Right atrium auricular region (tissue), 2 donors: ENCODE measurements at places on chromosomes 11 and 22.

GRCh38 chr11:7665473-7666291 is 7.6 kb downstream of the CYB5R2 start:
- peak; percentile 83 for DNase-seq

DNA sequence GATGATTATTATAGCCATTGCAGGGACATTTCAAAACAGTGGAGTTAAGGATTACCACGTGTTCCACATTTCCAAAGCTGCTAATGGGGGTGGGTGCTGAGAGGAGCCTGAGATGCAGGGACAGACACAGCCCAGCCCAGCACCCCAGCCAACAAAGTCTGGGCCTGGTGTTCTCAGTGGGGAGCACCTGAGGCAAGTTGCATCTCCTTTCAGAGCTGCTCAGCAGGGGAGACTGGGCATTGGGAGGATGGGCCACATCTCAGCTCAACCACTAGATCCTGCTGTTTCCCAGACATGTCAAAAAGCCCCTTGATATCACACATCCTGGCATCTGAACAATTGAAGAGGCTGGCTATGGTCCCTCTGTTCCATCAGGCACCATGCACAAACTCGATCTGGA is 458.0 kb upstream of the KIRREL3 start:
- DNase-seq: no peak

- no peak for DNase-seq
Measured at GRCh38 chr22:30297991-30298701, 8.8 kb upstream of the CASTOR1 start.

DNA sequence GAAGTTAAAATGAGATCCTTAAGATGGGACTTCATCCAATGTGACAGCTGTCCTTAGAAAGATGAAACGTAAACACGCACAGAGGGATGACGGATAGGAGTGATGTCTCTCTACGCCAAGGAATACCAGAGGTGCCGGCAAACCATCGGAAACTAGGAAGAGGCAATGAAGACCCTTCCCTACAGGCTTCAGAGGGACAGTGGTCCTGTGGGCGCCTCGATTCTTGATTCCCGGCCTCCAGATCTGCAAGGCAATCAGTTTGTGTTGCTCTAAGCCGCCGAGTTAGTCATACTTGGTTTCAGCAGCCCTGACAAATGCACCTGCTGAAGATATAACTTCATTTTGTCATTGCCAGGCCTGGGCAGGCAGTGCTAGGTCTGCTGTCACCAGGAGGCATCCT is 1455.1 kb downstream of the TBC1D22A start:
- DNase-seq: no peak

DNA sequence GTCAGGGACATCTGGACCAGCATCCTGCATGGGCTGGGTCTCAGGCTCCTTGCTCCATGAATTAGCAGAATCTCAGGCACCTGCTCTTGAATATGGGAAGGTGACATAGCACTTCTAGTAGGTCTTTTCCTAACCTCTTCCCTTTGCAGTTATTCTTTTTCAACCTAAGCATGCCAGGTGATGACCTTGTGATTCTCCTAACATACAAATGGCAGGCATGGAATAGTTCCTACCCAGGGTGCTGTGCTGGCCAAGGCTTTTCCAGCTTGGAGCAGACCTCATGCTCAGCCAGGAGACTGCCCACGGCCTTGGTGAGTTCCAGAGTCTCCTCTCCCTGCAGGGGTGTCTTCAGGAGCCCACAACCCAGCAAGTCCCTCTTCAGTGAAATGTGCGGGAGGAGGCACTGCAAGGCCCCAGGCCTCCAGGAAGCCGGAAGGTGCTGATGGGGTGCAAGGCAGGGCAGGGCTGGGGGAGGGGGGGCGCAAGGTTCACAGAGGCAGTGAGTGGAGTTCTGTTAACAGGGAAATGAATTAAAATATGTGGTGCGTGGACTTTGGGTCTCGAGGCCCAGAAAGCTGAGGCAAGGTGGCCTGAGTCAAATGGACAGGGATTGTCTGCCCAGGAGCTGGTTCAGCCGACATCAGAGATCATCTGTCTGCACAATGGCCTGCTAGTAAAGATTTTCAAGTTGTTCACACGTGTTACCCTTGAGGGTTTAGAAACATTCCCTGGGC is 75.9 kb upstream of the SEPTIN5 start:
- no peak for DNase-seq

GRCh38 chr11:93196816-93197379 is 893 bp downstream of the SLC36A4 start:
- no peak for DNase-seq

DNA sequence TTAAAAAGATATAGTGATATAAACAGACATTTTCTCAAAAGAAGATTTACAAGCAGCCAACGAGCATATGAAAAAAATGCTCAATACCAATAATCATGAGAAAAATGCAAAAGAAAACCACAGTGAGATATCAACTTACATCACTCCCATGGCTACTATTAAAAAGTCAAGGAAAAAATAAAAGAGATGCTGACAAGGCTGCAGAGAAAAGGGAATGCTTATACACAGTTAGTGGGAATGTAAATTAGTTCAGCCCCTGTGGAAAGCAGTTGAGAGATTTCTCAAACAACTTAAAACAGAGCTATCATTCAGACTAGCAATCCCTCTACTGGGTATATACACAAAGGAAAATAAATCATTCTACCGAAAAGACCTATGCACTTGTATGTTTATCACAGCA is 97.1 kb upstream of the CARD18 start:
- no peak for DNase-seq

DNA sequence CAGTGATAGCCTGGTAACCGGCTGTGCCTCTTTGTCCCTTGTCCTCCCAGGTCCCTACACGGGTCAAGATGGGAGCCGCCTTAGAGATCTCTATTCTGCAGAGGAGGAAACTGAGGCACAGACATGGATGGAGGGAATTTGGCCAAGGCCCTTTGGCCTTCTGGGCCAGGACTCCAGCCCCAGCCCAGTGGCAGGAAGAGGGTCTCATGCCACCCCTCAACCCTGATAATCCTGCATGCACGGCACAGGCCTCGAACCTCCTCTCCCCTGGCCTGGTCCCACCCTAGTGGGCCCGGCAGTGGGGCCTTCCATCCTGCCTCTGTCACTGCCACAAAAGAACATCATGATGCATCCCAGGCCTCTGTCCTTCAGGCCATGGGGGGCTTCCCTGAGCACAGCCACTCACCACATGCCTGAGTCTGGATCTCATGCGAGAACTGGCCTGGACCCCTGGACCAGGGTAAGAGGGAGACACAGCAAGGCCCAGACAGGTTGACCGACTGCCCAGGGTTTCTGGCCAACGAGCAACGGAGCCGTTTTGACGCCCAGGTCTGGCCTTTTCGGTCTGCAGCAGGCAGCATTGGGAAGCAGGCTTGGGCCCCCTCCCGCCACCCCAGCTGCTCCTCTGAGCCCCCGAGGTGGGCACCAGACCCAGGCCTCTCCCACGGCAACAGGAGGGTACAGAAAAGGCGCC is 6.5 kb downstream of the LINC01488 start:
- no peak for DNase-seq

GRCh38 chr11:121669422-121669821 is 216.7 kb upstream of the SORL1-AS1 start:
- no peak for DNase-seq

DNA sequence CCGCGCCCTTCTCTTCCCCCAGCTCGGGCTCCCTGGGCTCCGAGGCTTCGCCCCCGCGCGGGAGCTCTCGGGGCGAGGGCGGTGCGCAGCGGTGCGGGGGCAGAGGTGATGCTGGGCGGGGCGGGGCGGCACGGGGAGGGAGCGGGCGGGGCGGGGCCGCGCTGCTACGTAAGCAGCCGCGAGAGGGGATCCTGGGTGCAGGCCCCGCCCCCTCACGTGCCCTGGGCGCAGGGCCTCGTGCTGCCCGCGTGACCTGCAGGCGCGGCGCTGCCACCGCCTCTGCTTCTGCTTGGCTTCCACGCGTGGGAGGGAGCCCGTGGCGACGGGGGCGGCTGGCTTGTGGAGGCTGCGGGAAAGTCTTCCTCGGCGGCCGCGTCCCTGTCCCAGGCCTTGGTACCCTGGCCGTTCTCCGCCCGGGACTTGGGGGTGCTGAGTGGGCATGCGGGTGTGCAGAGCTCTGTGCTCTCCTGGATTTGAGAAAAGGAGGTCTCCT is 132.6 kb upstream of the HSD17B12 start:
- no peak for DNase-seq

GRCh38 chr22:28142361-28142961 is 223.4 kb upstream of the PITPNB start:
- DNase-seq: no peak

- no peak for DNase-seq
Measured at GRCh38 chr11:63672936-63673539, 1.9 kb upstream of the ATL3 start.

DNA sequence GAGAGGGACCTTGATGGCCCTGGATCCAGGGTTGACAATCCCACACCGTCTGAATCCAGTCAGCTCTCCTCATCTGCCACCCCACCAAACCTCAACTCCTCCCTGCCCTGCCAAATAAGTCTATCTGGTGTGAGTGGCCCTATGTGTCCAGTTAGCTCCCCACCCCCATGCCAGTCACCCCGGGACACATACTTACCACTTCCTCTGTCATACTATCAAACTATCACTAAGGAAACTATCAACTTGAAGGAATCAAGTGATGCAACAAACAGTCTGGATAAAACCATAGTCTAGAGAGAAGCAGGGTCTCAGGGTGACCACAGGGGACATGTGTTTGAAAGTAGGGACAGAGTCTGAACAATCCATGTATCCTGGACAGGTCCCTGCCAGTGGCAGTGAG is 13.2 kb upstream of the CSF2RB start:
- no peak for DNase-seq

GRCh38 chr11:118059246-118059940 is 17.5 kb upstream of the TMPRSS4 start:
- no peak for DNase-seq

GRCh38 chr11:113329725-113330124 is 15.3 kb downstream of the TTC12 start:
- DNase-seq: no peak

DNA sequence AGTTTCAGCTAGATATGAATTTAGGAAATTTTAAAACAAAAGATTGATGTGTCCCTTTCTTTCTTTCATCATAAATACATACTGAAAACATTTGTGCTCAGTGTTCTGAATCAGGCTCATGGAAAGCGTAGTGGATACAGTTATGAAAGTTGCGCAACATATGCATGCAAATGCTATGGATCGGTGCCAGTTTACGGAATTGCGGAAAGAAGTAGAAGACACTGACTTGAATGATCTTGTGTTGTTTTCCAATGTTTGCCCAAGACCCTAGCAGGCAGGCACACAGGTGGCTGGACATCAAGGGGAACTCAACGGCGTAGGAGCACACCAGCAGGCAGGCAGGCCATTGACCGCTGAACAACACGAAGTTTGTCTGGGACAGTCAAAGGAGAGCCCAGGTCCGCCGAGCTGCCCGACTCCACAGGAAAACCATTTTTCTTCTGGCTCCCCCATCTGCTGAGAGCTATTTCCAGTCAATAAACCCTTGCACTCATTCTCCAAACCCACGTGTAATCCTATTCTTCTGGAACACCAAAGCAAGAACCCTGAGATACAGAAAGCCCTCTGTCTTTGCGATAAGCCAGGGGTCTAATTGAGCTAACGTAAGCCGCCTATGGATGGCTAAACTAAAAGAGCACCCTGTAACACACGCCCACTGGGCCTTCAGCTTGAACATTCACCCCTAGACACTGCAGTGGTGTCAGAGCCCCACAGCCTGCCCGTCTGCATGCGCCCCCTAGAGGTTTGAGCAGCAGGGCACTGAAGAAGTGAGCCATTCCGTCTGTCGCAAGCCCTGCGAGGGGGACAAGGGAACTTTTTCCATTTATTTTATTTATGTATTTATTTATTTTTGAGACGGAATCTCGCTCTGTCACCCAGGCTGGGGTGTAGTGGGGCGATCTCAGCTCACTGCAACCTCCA is 7.4 kb upstream of the BIRC3 start:
- DNase-seq: no peak
